IMR-90 (cell line): ENCODE measurements at places on chromosomes 6 and 20. TPM values are rescaled to one million over a fixed set of nuclear protein-coding genes. Genes with fewer than 3 reads are reported as not detected.

The MYH7B gene
- total RNA-seq, result not detected in 2 replicates

The NELFE gene
- total RNA-seq, result 76.0 and 90.8 TPM in 2 replicates

The FERMT1 gene
- total RNA-seq, result 1.7 and 2.3 TPM in 2 replicates

The CNBD2 gene
- 0.56 and 0.90 TPM in 2 replicates for total RNA-seq

The TRIM15 gene
- not detected in 2 replicates for total RNA-seq

The MCHR2 gene
- not detected in 2 replicates for total RNA-seq

The CBLN4 gene
- not detected in 2 replicates for total RNA-seq

The HTR1E gene
- total RNA-seq, result not detected in 2 replicates

The OR2H1 gene
- not detected in 2 replicates for total RNA-seq

The RTN4IP1 gene
- 9.9 and 11.7 TPM in 2 replicates for total RNA-seq

The GRM1 gene
- not detected in 2 replicates for total RNA-seq

The BTN1A1 gene
- total RNA-seq, result not detected in 2 replicates

The SCUBE3 gene
- 19.9 and 21.1 TPM in 2 replicates for total RNA-seq

The TXLNB gene
- under 0.01 TPM in 2 replicates for total RNA-seq

The ITPR3 gene
- 1.6 and 1.7 TPM in 2 replicates for total RNA-seq

The GPR6 gene
- not detected in 2 replicates for total RNA-seq

The KIFC1 gene
- 33.9 and 35.3 TPM in 2 replicates for total RNA-seq

The CLVS2 gene
- not detected in 2 replicates for total RNA-seq

The SPATS1 gene
- total RNA-seq, result not detected in 2 replicates

The DNAH8 gene
- under 0.01 TPM in 1 of 2 replicates, not detected in the other for total RNA-seq

The IPCEF1 gene
- under 0.01 TPM in 2 replicates for total RNA-seq
